Ovary (tissue), 10 donors: ENCODE measurements at places on chromosomes 7 and 10. TPM values are rescaled to one million over a fixed set of nuclear protein-coding genes. Genes with fewer than 3 reads are reported as not detected.

Gene PILRA
- total RNA-seq: 1.5 TPM

Gene CYP17A1
- 0.80 TPM for total RNA-seq

Gene PSD
- total RNA-seq: 34.0 TPM

Gene SCIN
- total RNA-seq: 1.5 TPM

Gene CLRN3
- total RNA-seq: not detected

Gene CCL24
- total RNA-seq: not detected

Gene C10orf143
- 10.3 TPM for total RNA-seq

Gene PKD1L1
- total RNA-seq: 0.28 TPM

Gene NKX2-3
- total RNA-seq: not detected

Gene OPN4
- total RNA-seq: not detected
